Psoas muscle (tissue), 8 donors: ENCODE measurements at places on chromosomes 2 and 18. TPM values are rescaled to one million over a fixed set of nuclear protein-coding genes. Genes with fewer than 3 reads are reported as not detected.

DNA sequence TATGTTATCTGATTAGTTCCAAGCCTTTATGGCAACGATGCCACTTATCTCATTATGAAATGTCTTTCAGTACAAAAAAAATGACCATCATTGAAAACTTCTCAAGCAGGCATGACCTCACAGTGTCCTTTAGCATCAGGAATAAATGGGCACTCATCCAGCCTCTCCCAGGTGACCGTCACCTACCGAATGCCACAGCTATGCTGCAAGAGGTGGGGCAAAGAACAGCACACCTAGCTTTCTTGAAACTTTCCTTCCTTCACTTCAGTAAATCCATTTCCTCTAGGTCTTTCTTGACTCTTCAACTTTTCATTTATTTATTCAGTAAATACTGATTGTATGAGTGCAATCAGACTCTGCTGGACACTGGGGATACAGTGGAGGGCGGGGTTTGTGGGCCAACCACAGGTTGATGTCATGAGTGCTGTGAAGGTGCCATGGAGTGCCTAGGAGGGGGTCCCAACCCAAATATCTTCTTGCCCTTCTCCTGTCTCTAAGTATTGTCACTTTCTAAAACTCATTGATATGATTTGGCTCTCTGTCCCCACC lies 54.3 kb upstream of the HK2 start:
- no peaks in the 10 kb centered on the region for H3K4me1 ChIP-seq
- H3K36me3 ChIP-seq: no peaks in the 10 kb centered on the region
- H3K27me3 ChIP-seq: no peaks in the 10 kb centered on the region

- H3K4me3 ChIP-seq: no peak overlapping the region
- no peaks in the 10 kb centered on the region for H3K4me1 ChIP-seq
- H3K27me3 ChIP-seq: no peaks in the 10 kb centered on the region
- DNase-seq: no peak
These were observed 275.7 kb upstream of the FN1 start for GRCh38 chr2:215711471-215712034.

DNA sequence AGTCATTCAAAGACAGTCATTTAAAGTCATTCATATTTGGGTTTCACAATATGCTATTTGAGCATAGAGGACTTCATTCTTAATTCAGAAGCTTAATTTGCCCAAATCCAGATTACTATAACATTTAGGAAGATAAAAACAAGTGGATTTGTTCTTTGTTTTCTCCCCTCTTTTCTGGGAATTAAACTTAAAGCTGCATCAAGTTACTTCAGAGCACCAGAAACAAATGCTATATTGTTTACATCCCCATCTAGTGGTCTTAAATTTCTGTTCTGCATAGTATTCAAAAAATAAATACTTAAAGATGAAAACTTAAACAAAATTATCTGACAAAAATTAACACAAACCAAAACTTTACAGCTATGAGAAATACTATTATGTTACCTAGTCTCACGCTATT lies 34.7 kb upstream of the MARCHF7 start:
- H3K4me3 ChIP-seq: no peak overlapping the region
- H3K4me1 ChIP-seq: no peaks in the 10 kb centered on the region
- no peaks in the 10 kb centered on the region for H3K36me3 ChIP-seq
- no peaks in the 10 kb centered on the region for H3K27me3 ChIP-seq
- no peak overlapping the region for H3K27ac ChIP-seq

DNA sequence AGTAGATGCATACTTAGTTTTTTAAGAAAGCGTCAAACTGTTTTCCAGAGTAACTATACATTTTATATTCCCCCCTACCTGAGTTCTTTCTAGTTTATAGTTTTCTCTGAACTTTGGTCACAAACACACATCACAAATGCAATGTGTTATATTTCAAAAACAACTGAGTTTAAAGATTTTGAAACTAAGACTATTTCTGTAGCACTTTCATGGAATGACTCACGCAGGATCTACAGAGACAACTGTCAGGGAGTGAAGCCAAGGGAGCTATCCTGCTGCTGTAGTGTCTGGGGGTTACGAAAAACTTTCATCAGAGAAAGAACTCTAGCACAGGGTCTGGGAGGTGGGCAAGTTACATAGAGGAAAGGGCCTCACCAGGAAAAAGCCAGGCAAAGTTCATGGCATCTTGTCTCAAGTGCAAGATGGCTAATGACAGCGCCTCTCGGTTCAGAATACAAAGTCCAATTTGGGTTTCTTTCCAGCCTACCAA lies 66.8 kb downstream of the UXS1 start:
- DNase-seq: no peak
- no peak overlapping the region for H3K27ac ChIP-seq
- H3K36me3 ChIP-seq: peaks cover 32% of the 10 kb centered on the region
- H3K27me3 ChIP-seq: no peaks in the 10 kb centered on the region

GRCh38 chr2:174286172-174286571 lies 37.8 kb upstream of the OLA1 start:
- H3K4me1 ChIP-seq: no peaks in the 10 kb centered on the region
- no peak for DNase-seq
- H3K4me3 ChIP-seq: no peak overlapping the region
- peaks cover 8% of the 10 kb centered on the region for H3K27me3 ChIP-seq

GRCh38 chr18:49892148-49892924 lies 79.0 kb upstream of the ACAA2 start:
- no peak overlapping the region for H3K4me3 ChIP-seq
- no peaks in the 10 kb centered on the region for H3K36me3 ChIP-seq
- no peaks in the 10 kb centered on the region for H3K27me3 ChIP-seq
- DNase-seq: no peak
- no peak overlapping the region for H3K27ac ChIP-seq

- no peaks in the 10 kb centered on the region for H3K27me3 ChIP-seq
- no peak overlapping the region for H3K27ac ChIP-seq
- H3K36me3 ChIP-seq: no peaks in the 10 kb centered on the region
- H3K4me3 ChIP-seq: no peak overlapping the region
- DNase-seq: no peak
These were observed 9.7 kb upstream of the RIF1 start for GRCh38 chr2:151399981-151400380.

- H3K27ac ChIP-seq: no peak overlapping the region
- H3K4me1 ChIP-seq: no peaks in the 10 kb centered on the region
- H3K27me3 ChIP-seq: no peaks in the 10 kb centered on the region
- DNase-seq: peak; percentile 61
- H3K36me3 ChIP-seq: no peaks in the 10 kb centered on the region
- no peak overlapping the region for H3K4me3 ChIP-seq
These were observed 53.2 kb downstream of the VWA3B start for GRCh38 chr2:98140210-98140609.

DNA sequence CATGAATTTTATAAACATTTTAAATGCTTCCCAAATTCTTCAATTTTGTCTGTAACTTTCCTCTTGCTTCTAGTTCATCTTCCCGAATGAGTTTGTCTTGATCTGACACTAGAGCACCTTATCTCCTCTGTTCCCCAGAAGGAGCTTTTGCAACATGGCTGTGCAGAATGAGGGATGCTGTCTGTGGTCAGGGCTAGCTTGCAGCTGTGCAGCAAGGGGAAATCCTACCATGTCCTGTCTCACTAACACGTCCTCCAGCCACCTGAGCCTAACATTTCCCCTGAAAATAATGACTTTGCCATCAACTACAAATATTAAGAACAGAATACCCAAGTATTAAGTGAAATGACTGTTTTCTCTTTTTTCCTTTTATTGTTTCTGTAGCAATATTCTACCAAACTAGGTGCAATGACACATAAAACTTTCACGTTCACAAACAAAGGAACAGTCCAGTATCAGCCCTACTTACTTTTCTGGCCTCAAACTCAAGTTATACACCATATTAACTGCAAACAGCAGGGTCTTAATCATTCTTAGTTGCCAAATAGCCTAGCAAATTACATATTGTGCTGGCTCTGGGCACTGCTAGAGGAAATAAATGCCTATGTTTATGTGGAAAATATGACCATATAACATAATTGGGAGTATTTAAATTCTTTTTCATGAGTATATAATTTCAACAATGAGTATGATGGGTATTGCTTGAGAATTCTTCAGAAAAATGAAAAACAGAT lies 423.3 kb downstream of the CMPK2 start:
- H3K4me1 ChIP-seq: no peaks in the 10 kb centered on the region
- no peak for DNase-seq
- H3K36me3 ChIP-seq: no peaks in the 10 kb centered on the region
- H3K4me3 ChIP-seq: no peak overlapping the region
- H3K27me3 ChIP-seq: no peaks in the 10 kb centered on the region

The GAREM1 gene
- total RNA-seq: 7.2 TPM

The KLHL30 gene
- total RNA-seq: 82.1 TPM

The DSC2 gene
- total RNA-seq: 0.66 TPM

The SPATA3 gene
- total RNA-seq: not detected
